ENCODE measurements at places on chromosomes 2 and 18. TPM values are rescaled to one million over a fixed set of nuclear protein-coding genes. Genes with fewer than 3 reads are reported as not detected.

The MOGAT1 gene
- total RNA-seq = not detected

The FAM136A gene
- total RNA-seq = 46.0 TPM

The LHCGR gene
- 0.59 TPM for total RNA-seq

The PAX3 gene
- not detected for total RNA-seq

The CRYGD gene
- total RNA-seq = not detected
